ENCODE measurements at places on chromosomes 12 and 14.
A peak's percentile ranks its signal among the peaks of the same experiment; 100 is the strongest.

GRCh38 chr14:61219673-61220072 lies 61.5 kb downstream of the TMEM30B start:
- H3K27ac ChIP-seq, result no peak overlapping the region
- DNase-seq, result no peak
- H3K27me3 ChIP-seq, result no peaks in the 10 kb centered on the region
- no peaks in the 10 kb centered on the region for H3K36me3 ChIP-seq

DNA sequence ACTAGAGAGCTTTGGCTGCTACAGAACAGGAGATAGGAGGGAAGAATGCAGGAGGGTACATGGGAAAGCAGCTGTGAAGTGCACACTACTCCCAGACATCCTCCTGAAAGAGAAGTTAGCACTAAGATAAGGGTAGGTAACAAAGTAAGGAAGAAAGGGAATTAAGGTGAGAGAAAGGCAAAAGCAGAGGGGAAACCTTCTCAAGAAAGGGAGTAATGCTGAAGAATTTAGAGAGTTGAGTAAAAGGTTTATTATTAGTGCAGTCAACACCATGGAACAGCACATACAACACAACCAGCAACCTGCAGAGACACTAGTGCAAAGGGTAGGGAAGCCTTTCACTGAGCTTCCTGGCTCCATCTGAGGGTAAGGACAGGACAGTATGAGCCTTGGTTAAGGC lies 15.0 kb upstream of the SMARCC2 start:
- peaks cover 20% of the 10 kb centered on the region for H3K36me3 ChIP-seq
- H3K4me3 ChIP-seq, result no peak overlapping the region
- no peaks in the 10 kb centered on the region for H3K27me3 ChIP-seq
- H3K27ac ChIP-seq, result no peak overlapping the region
- peaks cover 7% of the 10 kb centered on the region for H3K4me1 ChIP-seq
- DNase-seq, result no peak

- no peaks in the 10 kb centered on the region for H3K36me3 ChIP-seq
- peak; percentile 41 for DNase-seq
- H3K4me3 ChIP-seq, result no peak overlapping the region
- no peak overlapping the region for H3K27ac ChIP-seq
- H3K4me1 ChIP-seq, result no peaks in the 10 kb centered on the region
Measured at GRCh38 chr14:70052990-70053389, 135.8 kb downstream of the SLC8A3 start.

- peak overlapping the region; percentile 19 for H3K27ac ChIP-seq
- peaks cover 26% of the 10 kb centered on the region for H3K4me1 ChIP-seq
- peak; percentile 85 for DNase-seq
- no peak overlapping the region for H3K4me3 ChIP-seq
- no peaks in the 10 kb centered on the region for H3K36me3 ChIP-seq
- H3K27me3 ChIP-seq, result no peaks in the 10 kb centered on the region
Measured at GRCh38 chr12:2183556-2184541, 131.1 kb downstream of the CACNA1C start.

- no peak overlapping the region for H3K4me3 ChIP-seq
- no peak overlapping the region for H3K27ac ChIP-seq
- peaks cover 12% of the 10 kb centered on the region for H3K36me3 ChIP-seq
- no peak for DNase-seq
Measured at GRCh38 chr14:92685784-92686355, 62.6 kb downstream of the LGMN start.

GRCh38 chr14:75549169-75549568 lies 26.9 kb downstream of the BATF start:
- H3K27ac ChIP-seq, result no peak overlapping the region
- no peak for DNase-seq
- no peaks in the 10 kb centered on the region for H3K36me3 ChIP-seq

DNA sequence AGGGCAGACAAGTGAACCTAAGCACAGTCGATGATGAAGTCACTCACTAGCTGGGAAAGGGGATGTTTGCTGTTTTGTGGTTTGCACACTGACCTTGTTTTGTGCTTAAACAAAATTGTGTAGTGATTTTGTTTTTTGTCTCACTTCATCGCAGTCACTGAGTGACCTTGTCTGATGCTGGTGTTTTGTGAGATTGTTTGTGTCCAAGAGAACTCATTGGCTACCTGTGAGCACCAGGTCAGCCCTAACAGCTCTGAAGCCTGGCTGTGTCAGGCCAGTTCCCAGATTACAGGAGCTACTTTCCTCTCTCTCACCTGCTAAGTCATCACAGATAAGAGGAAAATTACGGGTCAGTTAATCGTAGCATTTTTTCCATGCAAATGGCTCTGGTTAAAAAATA lies 3.9 kb upstream of the ESYT1 start:
- H3K36me3 ChIP-seq, result peaks cover 10% of the 10 kb centered on the region
- no peak overlapping the region for H3K4me3 ChIP-seq
- H3K4me1 ChIP-seq, result peaks cover 18% of the 10 kb centered on the region
- DNase-seq, result no peak
- H3K27me3 ChIP-seq, result no peaks in the 10 kb centered on the region

- H3K27ac ChIP-seq, result no peak overlapping the region
- no peaks in the 10 kb centered on the region for H3K36me3 ChIP-seq
- H3K27me3 ChIP-seq, result no peaks in the 10 kb centered on the region
- DNase-seq, result no peak
- H3K4me1 ChIP-seq, result no peaks in the 10 kb centered on the region
- no peak overlapping the region for H3K4me3 ChIP-seq
Measured at GRCh38 chr12:3592856-3593625, 102.0 kb downstream of the PRMT8 start.

Measured in fibroblast of lung (primary cell).